ENCODE measurements at places on chromosomes 3 and 15.

GRCh38 chr15:82621970-82622369, 25.2 kb downstream of the CPEB1 start:
- DNase-seq: peak; percentile 23

- no peak for DNase-seq
These were observed 32.8 kb upstream of the SFMBT1 start for GRCh38 chr3:53078656-53079055.

DNA sequence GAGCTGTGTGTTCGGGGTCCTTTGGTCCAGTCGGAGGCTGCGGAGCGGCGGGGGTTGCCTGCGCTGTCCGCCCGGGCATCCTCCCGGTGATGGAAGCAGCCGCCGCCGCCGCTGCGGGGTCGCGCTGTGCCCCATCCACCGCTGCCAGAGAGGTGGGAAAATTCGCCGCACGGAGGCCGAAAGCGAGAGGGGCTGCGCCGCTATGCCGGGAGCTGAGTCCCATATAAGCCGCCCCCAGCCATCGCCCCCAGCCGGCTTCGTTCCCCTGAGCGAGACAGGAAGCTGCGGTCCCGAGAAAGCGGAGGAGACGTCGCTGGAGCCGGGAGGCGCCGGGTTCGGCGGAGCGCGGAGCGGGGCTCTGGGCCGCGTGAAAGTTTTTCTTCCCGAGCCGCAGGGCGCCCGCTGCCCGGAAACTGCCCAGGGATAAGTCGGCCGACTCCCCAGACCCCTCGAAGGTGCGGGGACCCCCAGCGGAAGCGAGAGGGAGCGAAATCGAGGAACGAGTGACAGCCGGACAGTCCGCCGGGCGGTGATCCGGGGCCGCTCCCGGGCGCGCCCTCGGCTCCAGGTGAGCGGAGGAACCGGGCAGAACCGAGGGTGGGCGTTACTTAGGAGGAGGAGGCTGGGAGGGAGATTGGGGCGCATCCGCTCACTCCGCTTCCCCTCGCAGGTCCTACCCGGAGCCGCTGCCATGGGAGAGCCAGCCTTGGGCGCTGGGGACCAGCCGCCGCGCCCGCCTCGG, 574 bp downstream of the CHST2 start:
- no peak for DNase-seq

- no peak for DNase-seq
These were observed 45.1 kb upstream of the NANOGP8 start for GRCh38 chr15:35130245-35130644.

DNA sequence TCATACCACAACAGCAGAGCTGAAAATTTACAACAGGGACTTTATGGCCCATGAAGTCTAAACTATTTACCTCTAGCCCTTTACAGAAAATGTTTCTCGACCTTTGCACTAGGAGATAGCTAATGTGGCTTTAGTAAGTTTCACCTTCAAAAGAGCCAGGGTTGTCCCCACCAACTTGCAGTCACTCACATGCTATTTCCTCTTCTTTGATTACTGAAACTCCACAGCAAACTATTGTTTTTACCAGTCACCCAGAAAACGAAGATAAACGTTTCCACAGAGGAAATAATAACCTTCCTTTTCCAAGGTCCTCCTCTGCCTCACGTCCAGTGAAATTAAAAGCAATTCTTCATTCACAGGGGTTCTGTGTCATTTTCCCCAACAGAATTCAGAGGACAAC, 48.2 kb downstream of the WWTR1 start:
- no peak for DNase-seq

DNA sequence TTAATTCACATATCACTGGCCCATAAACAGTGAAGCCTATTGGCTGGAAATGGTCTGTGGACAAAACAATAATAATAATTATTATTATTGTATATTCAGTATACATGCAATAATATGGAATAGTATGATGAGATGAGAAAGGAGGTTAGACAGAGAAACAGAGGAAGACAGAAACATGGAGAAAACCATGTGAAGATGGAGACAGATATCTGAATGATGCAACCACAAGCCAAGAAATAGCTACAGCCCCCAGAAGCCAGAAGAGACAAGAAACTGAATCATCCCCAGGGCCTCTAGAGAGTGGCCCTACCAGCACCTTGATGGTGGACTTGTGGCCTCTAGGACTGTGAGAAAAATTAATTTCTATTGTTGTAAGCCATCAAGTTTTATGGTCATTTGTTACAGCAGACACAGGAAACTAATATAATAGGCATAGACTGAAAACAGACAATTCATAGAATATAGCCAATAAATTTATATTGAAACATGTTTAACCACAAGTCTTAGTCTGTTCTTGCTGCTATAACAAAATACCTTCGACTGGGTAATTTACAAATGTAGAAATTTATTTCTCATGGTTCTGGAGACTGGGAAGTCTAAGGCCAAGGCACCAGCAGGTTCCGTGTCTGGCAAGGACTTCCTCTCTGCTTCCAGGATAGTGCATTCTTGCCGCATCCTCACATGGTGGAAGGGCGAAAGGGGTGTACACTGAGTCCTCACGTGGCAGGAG, 31.6 kb downstream of the MCF2L2 start:
- no peak for DNase-seq

DNA sequence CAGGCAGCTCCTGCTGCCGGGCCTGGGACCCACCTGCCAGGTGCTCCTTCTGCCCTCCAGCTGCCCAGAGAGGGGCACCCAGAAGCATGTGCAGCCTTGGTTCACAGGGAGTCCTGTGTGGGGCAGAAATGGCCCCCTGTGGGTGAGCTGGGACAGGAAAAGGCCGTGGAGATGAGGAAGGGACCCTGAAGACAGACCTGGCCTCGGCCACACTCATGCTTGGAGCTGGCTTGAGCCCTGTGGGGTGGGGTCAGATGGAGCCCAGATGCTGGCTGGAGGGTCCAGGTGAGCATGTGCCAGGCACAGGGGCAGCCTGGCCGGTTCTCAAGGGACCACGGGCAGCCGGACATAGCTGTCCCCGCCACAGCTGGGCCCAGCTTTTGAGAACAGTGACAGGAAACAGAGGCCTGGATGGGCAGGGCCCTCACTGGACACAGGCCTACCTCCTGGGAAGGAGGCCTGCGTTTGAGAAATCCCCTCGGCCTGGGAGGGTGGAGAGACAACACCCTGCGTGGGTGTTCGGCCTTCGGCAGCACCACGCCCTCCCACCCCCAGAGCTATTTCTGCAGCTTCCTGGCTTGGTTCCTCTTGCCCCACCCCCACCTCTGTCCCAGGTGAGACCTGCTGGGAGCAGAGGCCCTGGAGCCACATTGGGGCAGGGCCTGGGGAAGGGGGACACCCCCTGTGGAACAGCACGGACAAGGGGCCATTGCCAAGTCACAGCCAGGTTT, 132.6 kb upstream of the MEF2A start:
- DNase-seq: no peak

GRCh38 chr3:31732548-31732947, 199.8 kb downstream of the STT3B start:
- DNase-seq: no peak

GRCh38 chr3:11933529-11933928, 70.7 kb upstream of the SYN2 start:
- no peak for DNase-seq

GRCh38 chr3:27467545-27467944, 16.6 kb downstream of the SLC4A7 start:
- peak; percentile 28 for DNase-seq

DNA sequence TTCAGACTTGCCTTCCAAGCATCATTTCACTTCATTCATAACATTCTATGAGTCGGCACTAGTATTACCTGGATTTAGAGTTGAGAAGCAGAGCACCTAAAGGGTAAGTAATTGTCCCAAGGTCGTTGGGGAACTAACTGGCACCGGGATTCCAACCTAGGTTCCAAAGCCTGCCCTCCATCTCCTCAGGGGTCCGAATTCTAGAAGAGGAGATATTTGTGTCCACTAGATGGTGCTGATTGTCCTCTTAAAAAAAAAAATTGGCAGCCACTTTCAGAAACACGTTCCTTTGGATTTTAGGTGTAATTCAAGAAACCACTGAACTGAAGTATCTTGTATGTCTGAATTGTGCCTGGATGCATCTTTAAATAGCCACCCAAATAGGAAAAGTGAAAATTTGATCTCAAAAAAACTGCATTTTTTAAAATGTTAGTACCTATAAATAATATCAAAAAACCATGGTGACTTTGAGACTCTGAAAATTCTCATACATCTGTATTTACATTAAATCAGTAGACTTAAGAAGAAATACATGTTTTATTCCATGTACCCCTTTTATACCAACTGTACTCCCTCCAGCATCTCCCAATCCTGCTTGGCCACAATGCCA, 3.9 kb upstream of the FSIP1 start:
- DNase-seq: peak; percentile 51

DNA sequence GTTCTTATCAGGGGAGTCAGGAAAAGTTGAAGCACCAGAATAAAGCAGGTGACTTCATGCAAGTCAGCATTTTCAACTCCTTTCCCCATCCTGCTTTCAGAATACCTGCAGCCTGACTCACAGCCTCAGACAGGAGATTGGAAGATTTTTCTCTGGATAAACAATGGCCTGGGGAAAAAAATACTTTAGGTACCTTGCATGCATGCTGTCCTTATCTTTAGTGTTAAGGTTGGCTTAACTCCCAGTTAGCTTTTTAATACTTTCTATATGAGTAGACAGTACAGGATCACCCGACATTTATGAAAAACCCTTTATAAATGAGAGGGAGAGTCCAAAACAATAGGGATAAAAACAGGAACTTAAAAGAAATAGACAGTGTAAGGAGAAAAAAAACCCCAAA, 53.6 kb downstream of the PAK2 start:
- DNase-seq: peak; percentile 75

DNA sequence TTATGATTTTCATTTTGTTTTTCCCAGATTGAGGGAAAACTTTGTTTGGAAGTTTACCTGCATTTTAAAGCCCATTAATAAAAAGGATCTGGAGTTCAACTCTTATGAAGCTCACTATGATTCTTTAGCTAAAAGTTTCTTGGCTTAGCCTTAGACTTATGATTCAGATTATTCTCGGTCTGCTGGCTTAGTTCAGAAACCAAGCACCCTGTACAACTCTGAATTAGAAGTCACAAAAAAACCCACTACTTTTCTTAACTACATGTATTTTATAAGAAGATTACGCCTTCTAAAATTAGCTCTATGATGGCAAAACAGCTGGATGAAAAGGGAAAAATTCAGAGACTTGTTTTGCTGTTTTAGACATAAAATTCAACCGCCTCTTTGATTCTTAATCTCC, 14.3 kb upstream of the DENND4A start:
- no peak for DNase-seq

GRCh38 chr3:24494618-24495325, at the start of gene THRB:
Gene THRB, minus strand, starts transcription at chr3:24494850.
- DNase-seq: no peak

DNA sequence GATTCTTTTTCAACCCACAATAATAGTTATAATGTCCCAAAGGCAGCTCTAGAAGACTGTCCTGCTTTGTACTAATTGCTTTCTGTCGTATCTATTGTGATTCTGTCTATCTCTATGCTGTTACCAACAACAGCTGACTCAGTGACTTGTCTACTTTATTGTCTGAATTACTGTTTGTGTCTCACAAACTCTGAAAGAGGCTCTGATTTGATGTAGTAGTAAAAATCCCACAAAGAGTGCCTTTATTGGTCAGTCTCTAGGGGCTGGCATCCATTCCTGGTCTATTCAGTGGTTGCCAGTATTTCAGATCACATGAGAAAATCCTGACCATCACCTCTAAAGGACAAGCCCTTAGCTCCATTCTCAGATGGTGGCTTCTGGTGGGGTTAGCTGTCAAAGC, 254.2 kb downstream of the NSUN3 start:
- DNase-seq: no peak

DNA sequence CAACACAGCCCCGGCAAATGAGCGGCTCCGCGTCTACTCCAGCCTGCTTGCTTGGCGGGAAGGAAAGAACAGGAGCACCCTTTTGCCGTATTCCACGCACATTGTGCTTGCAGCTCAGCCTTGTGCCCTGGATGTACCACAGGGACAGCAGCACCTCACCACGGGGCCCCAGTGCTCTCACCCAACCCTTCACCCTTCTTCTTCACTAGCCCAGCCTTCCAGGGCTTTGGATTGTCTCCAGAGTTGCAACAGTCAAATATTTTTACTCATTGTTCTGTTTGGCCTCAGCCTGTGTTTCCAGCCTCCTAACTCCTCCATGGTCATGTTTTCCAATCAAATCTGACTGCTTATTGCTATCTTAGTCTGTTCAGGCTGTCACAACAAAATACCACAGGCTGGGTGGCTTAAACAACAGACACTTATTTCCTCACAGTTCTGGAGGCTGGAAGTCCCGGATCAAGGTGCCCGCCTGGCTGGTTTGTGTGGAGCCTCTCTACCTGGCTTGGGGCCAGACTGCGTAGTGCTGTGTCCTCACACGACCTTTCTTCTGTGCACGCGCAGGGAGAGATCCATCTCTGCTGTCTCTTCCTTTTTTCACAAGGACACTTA, 79.2 kb upstream of the ABHD17C start:
- no peak for DNase-seq

- no peak for DNase-seq
These were observed 1139.0 kb downstream of the ROBO2 start for GRCh38 chr3:78178740-78179363.

- no peak for DNase-seq
These were observed 43.0 kb downstream of the RASA2 start for GRCh38 chr3:141529717-141530414.

GRCh38 chr3:186826976-186827857, 15.3 kb upstream of the ADIPOQ start:
- peak; percentile 50 for DNase-seq

GRCh38 chr3:45547764-45548680, 46.5 kb upstream of the LIMD1 start:
- no peak for DNase-seq

DNA sequence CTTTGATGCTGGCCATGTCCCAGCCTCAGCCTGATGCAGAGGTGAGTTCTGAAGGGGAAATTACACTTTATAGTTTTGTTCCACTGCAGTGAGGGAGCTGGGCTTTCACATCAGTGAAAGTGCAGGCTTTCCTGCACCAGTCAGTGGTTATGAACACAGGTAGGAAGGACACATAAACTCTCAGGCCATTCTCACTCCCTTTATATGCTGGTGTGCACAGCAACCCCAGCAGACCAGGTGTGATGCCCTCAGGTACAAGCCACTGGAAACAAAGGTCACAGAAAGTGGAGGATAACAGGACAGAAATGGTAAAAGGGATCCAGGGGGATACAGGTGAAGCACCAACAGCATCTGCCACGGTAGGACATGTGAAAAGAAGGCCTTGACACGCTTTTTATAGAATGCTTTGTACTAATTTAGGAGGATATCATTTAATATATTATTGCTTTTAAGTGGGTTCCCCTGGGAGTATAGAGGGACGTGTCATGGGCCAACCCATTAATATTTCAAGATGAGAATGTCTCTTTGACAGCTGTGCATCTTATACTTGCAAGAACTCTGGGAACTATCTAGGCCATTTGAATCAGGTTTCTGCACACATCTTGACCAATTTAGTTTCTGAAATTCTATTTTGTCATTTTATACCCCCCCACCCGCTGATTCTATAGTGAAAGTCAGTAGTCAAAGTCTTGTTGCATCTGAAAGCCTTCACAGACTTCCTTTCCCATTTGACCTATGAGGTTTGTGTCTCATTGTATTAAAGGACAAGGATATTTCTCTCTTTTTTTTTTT, 25.0 kb upstream of the BLM start:
- DNase-seq: no peak

GRCh38 chr3:53830944-53831343, 15.3 kb downstream of the CHDH start:
- no peak for DNase-seq

All from SW 1271 (cell line).